ENCODE measurements at places on chromosomes 5 and 9.

DNA sequence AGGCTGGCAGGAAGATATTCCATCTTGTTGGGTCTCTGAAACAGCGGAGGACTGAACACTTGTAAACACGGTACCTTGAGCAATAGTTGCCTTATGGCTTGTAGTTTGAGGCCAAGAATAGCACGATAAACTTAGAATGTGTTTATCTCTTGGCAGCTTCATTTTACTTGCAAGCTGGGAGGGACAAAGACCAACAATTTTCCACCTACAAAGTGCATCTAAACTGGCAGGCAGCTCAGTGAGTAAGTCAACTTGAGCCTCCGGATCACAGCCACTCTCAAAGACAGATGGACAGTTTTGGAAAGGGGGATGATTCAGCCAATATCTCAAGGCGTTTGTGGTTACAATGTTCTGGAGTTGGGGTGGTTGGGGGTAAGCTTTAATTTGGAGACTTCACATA is 652.6 kb downstream of the CETN3 start:
- no peak for DNase-seq

GRCh38 chr9:99034149-99034548 is 70.8 kb upstream of the TGFBR1 start:
- DNase-seq, result no peak

DNA sequence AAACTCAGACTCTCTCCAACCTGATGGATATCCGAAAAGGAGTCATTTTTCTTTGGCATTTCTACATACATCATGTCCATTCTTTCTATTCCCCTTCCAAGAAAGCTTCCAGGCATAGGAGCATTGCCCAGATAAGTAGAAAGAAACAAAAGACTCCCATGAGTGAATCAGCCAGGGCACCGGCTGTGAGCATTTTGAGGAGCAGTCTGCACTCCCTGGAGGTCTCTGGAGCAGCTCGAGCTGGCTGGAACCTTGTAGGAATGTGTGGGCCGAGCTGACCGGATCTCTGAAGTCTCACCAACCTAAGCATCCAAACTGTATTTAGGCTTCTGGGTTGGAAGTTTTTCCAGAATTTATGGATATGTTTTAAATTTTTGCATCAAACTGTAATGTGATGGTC is 161.4 kb upstream of the TRPC7 start:
- no peak for DNase-seq

DNA sequence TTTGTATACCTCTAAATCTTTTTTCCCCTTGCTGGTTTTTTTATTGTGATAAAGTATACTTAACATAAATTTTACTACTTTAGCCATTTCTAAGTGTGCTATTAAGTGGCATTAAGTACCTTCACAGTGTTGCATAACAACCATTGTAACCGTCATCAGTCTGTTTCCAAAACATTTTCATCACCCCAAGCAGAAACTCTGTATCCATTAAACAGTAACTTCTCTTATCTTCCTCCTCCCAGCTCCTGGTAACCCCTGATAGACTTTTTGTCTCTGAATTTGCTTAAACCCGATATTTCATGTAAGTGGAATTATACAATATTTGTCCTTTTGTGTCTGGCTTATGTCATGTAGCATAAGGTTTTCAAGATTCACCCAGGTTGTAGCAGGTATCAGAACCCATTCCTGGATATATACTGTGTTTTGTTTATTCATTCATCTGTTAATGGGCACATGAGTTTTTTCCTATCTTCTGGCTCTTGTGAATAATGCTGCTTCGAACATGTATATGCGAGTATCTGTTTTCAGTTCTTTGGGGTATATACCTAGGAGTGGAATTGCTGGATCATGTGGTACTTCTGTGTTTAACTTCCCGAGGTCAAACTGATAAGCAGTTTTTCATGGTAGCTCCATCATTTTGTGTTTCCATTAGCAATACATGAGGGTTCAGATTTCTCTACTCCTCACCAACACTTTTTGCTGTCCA is 66.4 kb downstream of the EHMT1 start:
- DNase-seq, result no peak

- peak; percentile 68 for DNase-seq
Measured at GRCh38 chr5:177402271-177403043, 2.0 kb upstream of the PFN3 start.

GRCh38 chr5:89020926-89021610 is 138.1 kb upstream of the MEF2C start:
- no peak for DNase-seq

DNA sequence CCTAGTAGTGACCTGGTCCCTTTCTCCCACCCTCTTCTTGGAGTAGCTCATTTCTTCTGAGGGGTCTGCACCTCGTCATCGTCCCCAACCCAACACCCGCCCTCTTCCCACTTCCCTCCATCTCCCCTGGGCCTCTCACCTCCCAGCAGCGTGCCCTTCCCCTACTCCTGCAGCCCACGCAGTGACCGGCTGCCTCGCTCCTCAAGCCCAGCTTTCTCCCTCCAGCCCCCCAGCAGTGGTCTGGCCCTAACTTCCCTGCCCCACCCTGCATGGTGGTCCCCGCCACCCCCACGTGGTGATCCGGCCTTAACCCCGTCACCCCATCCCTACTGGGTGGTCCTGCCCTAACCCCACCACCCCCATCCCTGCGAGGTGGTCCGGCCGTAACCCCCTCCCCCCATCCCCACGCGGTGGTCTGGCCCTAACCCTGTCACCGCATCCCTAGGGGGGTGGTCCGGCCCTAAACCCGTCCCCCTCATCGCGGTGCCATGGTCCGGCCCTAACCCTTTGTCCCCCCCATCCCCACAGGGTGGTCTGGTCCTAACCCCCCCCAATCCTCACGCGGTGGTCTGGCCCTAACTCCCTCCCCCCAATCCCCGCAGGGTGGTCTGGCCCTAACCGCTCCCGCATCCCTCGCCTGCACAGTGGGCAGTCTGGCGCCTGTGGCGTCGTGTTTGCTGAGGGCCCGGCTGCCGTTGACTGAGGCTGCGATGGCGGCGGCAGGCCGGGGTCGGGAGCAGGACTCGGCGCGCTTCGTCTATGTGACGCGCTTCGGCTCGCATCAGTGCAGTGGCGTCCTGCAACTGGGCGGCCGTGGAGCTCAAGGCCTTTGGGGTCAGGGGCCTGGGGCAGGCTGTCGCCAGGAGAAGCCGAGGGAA is at the start of gene C5orf47:
TSS of gene C5orf47 (plus strand) at position 617 of the 878 bp plus-strand sequence. CDS start at position 711, 94 bp downstream.
- DNase-seq, result no peak

DNA sequence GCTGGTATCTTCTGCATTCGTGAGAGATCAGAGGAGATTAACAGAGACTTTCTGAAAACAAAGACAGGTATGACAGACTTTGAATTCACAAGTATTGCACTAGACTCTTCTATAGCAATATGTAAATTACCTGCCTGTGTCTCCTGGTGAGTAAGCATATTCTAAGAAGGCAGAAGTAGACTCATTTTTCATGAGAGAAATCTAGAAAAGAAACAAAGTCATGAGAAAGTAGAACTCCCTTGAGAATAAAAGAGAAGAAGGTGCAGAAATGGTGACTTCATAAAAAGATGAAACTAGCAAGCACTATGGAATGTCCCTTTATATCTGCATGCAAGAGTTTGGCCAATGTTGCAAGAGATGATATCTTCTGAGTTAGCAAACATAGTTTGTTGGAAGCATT is 419.8 kb downstream of the DMRT2 start:
- no peak for DNase-seq

DNA sequence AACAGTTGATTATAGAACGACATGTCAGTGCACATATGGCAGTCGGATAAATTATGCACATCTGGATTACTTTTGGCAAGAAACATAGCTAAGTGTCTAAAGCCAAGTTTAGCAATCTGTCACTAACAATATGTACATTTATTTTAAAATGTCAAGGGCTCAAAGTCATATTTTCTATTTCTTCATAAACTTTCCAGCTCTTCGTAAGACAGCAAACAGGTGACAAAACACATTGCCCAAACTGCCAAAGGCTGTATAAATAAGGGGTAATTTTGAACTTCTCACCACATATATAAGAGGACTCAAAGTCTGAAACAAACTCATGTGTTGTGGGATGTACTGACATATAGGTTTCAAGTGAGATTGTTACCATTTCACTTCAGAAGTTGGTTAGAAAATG is 237.2 kb downstream of the ARL15 start:
- DNase-seq, result no peak

- DNase-seq, result no peak
Measured at GRCh38 chr9:106421772-106422171, 441.2 kb upstream of the ZNF462 start.

DNA sequence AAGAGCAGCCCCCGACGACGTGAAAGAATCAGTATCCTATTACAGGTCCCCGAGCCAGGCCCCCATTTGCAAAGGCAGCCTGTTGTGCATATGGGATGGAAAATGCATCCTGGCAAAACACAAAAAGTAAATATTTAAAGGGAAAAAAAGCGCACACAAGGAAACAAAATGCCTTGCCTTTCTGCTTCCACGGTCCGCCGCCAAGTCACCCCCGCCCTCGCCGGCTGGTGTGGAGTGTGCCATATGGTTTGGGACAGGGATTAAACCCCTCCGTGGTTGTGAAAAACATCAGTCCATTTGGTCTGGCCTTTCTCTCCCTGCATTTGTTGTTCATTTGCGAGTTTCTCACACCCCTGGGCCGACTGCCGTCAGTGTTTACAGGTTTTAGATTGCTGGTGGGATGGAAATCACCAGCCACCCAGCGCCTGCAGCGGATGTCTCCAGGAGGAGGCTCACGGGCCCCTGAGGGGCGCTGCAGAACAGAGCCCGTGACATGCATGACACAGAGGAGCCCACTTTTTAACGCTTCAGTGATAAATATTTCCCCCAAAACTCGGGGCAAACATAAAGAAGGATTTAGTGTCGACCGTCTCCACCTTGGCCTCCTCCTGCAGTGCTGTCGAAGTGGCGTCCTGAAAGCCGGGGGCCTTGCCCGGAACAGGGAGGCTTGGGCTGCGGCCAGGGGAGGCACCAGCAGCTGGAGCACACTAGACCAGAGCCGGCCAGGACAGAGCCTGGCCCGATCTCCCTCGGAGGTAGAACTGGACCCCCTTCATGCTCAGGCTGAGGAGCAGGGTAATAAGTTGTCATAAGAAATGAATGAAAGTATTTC is 161.5 kb downstream of the HSD17B3 start:
- DNase-seq, result no peak

DNA sequence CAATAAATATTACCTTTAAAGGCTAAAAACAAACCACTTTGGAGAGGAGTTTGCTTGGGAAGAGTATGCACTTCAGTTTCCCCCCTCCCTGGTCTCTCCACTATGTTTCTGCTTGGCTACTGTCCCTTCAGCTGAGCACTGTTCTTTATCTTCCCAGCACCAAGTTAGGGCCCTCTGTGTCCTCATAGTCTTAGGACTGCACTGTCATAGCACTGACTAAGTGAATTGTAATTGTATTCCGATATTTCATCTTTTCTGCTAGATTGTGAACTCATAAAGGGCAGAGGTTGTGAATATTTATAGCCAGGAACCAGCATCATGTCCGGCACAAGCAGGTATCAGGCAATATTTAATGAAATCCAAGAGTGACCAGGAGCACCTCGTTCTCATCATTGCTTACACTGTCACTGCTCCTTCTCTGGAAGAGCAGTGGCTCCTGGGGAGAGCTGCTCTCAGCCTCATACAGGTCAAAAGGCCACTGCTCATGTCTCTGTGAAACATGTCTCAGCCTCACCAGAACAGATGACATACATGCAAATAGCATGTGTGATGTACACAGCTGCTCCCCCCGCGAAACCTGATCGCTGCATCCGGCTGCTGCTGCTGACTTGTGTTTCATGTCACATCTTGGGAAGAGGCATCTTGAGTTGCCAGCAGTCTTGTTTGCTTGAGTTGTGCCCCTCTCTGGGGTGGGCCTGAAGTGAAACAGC is 279.7 kb upstream of the MSX2 start:
- DNase-seq, result no peak

DNA sequence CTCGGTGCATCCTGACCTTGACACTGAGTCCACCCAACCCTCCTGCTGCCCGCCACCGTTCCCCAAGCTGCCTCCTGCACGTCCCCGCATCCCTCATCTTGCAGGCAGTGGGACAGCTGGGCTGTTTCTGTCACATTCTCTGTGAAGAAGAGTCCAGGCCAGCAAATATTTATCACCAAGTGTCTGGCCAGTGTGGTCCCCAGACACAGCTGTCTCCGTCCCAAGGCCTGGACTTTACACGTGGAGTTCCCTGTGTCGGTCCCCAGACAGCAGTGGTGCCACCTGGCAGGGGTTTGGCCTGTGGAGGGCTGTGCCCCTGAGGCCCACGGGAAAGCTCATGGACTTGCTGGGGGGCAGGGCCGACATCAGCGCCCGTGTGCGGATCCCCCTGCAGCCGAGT is 9.2 kb upstream of the SLC12A7 start:
- no peak for DNase-seq

- peak; percentile 85 for DNase-seq
Measured at GRCh38 chr5:98927242-98927988, 1.4 kb downstream of the CHD1 start.

Data from CD4-positive, alpha-beta T cell treated with Interleukin-1 beta for 1 hour (primary cell).